ENCODE measurements at places on chromosomes 2 and 18.

DNA sequence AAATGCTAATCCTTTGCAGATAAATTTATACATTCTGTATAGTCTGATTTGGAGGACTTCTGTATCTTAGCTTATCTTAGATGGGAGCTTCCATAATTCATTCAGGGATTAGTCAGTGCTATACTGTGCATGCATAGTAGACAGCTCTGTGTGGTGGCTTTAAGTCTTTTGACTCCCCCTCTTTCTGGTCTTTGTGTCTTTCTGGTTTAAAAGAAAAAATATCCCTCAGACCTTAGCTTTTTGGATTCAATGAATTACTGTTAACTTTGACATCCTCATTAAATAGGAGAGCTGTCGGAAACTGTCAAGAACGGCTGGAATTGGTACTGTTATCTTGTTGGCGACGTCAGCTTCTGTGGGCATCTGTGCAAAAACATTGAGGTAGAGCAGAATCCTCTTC, 130.4 kb downstream of the SPTBN1 start:
- no peak for DNase-seq

DNA sequence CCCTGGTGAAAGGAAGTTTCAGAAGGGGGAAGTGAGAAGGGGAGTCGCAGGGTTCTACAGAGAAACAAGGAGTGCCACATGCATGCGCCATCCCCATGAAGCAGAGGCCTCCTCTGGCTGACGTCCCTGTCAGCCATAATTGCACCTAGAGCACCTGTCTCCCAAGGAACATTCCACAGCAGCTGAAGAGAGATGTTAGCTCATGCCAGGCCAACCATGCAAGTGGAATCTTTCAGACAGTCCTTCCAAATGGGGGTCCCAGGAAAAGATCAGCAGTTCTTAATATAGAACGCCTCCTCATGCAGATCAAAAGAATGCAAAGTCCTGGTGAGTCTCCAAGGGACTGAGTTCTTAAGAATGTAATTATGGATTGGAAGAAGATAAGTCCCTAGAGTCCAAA, 29.6 kb downstream of the MRO start:
- no peak for DNase-seq

DNA sequence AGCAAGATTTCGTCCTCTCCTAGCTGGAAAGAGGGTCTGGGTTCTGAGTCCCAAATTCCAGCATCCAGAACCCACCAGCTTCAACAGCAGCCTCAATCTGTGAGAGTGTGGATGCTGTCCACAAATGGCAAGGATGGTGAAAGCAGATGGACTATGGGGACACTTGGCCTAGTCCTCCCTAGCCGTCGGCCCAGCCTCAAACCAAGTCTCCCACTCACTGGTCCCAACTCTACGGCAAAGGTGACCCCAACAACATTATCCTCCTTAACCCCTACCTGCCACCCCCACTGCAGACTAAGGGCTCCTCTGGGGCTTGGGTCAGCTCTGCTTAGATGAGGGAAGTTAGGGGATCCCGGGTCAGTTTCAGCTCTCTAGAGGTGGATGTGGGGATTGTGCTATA, 57.3 kb downstream of the TNS1 start:
- DNase-seq = no peak

GRCh38 chr2:44836916-44837315, 104.6 kb upstream of the SIX3 start:
- no peak for DNase-seq

DNA sequence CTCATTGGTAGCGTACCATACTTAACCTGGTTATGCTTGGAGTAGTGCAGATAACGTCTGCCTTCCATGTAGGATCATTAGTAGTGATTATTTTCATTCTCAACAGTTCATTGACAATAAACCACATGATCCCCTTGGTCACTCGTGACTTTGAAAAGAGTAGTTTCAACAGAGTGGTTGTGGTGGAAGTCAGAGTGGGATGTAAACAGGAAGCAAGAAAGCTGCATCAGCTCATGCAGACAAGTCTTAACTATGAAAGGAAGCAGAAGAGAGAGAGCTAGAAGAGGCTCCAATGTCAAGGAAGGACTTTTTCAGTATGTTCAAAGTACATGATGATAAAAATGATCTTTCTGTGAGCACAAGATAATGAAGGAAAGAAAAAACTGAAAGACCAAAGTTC, 287.4 kb downstream of the MBD2 start:
- DNase-seq = no peak

- DNase-seq = no peak
Observed at GRCh38 chr2:239355724-239356123, 45.1 kb downstream of the HDAC4 start.

DNA sequence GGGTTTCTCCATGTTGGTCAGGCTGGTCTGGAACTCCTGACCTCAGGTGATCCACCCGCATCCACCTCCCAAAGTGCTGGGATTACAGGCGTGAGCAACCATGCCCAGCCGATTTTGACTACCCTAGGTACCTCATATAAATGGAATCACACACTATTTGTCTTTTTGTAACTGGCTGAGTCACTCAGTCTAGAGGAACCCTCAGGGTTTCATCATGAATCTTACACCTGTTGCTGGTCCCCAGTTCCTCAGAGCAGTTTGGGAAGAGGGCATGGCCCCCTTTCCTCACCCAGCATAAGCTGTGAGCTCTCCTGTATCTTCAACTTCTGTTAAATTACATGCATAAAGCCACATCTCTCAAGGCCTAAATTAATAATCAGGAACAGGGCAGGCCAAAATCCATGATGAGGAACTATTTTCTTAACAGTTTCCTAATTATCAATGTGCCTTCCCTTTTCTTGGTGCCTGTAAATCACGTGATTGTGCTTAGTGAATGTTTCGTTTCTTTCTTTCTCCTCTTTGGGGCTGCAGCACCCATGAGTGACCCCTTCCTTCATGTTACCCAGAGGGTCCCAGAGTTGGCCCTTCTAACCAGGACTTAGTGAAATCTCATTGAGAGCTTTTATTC, 20.9 kb downstream of the DYSF start:
- DNase-seq = no peak

GRCh38 chr2:239958473-239958765, 66.7 kb downstream of the NDUFA10 start:
- no peak for DNase-seq

DNA sequence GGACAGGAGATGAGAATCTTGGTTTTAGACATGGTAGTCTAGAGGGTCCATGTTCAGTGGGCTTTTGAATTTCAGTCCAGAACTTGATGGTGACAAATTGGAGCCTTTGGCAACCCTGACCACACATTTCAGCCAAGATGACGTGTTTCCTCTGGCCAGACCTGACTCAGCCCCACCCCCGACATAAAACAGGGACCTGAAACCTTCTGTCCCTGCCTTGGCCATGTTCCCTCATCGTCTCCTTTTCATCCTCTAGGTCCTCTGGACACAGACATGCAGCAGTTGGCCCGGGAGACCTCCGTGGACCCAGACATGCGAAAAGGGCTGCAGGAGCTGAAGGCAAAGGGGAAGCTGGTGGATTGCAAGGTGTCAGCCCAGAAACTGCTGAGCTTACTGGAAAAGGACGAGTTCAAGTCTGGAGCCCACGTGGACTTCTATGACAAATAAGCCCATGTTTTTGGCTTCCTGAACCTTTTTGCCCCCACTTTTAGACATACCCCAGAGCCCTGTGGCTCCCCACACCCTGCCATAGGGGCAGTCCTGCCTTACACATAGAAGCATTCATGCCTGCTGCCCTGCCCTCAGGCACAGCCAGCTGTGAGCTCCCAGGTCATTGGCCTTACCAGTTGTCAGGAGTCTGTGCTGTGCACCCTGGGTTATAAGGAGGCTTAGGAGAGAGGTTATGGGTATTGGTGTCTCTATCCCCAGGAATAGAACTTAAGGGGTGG, 4.0 kb downstream of the SPR start:
- DNase-seq = no peak

DNA sequence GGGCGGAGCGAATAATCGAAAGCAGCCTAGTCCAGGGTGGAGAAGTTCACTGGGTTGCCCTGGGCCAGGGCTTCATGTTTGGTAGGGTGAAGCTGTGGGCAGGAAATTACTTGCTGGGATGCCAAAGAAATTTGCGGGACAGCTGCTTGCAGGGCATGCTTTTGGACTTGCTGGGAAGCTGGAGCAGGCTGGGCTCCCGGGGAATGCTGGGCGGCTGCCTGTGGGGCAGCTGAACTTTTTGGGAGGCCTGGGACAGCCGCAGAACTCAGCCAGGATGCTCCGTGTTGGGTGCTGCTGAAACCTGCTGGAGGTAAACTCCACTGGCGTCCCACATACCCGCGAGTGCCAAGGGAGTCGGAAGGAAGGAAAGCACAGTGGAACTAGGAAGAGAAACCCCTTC, 31.9 kb downstream of the ASB1 start:
- no peak for DNase-seq

- no peak for DNase-seq
Observed at GRCh38 chr2:63975437-63976124, 43.6 kb downstream of the VPS54 start.

GRCh38 chr2:235543128-235543750, 49.4 kb downstream of the AGAP1 start:
- DNase-seq = no peak

DNA sequence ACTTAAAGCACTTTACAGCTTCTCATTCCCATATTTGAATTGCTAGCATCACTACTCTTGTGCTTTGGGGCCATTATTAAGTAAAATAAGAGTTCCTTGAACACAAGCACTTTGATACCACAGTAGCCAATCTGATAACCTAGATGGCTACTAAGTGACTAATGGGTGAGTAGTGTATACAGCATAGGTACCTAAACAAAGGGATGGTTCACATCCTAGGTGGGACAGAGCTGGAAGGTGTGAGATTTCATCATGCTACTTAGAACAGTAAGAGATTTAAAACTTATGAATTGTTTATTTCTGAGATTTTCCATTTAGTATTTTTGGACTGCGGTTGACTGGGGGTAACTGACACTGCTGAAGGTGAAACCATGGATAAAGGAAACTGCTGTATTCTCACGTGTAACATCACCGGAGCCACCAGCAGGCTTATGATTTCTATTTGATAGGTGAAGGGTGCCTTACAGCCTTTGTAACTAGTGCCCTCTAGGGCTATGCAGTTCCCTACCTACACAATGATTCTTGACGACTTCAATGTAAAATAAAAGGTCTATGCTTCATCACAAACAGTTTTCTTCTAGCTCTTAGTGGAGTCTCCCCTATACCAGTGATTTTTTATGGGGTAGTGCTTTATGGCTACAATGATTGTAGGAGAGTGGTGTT, 22.1 kb upstream of the CRIM1 start:
- no peak for DNase-seq

- no peak for DNase-seq
Observed at GRCh38 chr2:7444626-7445025, 527.4 kb downstream of the RNF144A start.

GRCh38 chr2:105777506-105778055, 32.9 kb downstream of the NCK2 start:
- peak; percentile 38 for DNase-seq

DNA sequence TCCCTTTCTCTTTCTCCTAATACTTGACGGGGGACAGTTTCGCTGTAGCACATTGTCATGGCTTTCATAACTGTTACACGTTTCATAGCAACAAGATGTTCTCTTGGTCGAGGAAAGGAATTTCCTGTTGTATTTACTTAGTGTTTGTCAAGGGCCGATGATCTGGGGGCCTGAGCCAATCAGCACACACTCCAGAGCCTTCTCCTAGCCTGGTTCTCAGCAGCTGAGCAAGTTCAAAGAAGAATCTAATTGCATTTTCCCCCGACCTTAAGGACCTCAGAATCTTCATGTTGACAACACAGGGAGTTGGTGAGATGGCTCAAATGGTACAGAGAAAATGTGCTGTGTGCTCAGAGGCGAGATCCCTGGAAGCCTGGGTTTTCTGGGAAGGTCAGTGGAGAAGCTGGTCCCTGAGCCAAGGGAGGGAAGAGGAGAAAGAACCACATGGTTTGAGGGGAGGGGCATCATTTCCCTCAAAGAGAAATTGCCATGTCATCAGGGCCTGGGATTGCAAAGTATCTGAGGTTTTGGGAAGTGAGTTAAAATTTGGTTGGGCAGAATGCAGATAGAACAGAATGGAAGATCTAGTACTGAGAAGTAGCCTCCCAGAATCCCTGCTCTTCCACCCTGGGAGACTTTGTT, 76.9 kb upstream of the AGAP1 start:
- DNase-seq = no peak

GRCh38 chr2:3558205-3559014, at the start of gene RNASEH1:
TSS of gene RNASEH1 (minus strand) at chr2:3558333. CDS start at chr2:3558260, 73 bp downstream.
- peak; percentile 97 for DNase-seq

- no peak for DNase-seq
Observed at GRCh38 chr2:71932037-71932779, 215.5 kb downstream of the CYP26B1 start.

- DNase-seq = no peak
Observed at GRCh38 chr18:74500372-74500771, 4.2 kb downstream of the CNDP2 start.

- DNase-seq = no peak
Observed at GRCh38 chr2:231614559-231615057, 21.9 kb downstream of the TEX44 start.

DNA sequence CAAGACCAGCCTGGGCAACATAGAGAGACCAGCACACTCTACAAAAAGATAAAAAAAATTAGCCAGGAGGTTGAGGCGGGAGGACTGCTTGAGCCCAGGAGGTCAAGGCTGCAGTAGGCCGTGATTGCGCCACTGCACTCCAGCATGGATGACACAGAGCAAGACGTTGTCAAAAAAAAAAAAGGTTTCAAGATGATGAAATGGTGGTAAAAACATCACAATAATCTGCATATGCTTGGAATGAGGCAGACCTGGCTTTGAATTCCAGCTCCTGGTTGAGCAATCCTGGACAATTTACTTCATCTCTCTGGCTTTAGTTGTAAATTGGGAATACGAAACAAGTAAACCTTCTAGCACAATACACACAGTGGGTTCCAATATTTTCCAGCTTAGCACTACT, 24.1 kb downstream of the USP40 start:
- no peak for DNase-seq

DNA sequence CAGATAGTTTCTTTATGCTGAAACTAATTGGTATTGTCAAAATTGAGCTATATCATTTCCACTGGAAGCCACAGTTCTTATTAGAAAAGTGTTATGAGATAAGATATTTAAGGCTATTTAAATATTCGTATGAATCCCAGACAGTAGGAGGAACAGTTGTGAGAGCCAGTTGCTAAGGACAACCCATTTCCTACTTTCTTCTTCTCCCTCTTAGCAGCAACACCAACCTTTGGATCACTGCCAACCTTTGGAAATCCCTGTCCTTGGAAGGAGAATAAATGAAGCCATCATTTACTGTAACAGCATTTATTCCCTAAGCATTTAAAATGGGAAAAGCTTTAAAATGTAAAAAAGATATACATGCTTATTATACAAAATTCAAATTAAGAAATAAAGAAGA, 85.8 kb downstream of the PLCL1 start:
- DNase-seq = no peak

DNA sequence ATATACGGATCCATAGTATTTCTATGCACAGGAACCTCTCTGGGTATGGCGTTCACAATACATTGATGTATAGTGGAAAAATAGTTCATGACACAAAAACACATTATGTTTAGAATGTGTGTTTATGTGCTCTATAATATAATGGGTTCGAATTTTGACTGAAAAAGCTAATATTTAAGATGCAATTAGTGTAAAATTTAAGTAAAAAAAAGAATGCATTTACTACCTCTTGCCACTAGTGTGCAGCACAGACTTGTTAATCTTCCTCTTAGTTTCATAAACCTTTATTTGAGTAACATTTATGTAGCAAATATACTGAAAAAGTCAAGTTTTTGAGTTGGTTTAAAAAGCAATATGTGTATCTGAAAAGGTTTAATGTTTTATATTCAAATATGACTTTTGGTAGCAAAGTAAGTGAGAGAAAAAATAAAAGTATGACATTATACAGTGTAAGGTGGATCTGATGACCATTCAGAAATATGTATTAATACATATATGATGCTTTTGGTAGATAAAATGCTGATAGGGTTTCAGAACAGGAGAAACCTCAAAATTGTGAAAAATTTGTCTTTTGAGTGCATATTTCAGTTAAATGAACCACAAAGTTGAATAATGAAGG, 49.4 kb downstream of the CCDC102B start:
- no peak for DNase-seq

Measured in stimulated activated naive CD4-positive, alpha-beta T cell (primary cell).